B cell (primary cell): ENCODE measurements at places on chromosomes 3 and 15. TPM values are rescaled to one million over a fixed set of nuclear protein-coding genes. Genes with fewer than 3 reads are reported as not detected.

LRRN1 gene
- polyA plus RNA-seq = 0.27 and 1.1 TPM in 2 replicates

DNA sequence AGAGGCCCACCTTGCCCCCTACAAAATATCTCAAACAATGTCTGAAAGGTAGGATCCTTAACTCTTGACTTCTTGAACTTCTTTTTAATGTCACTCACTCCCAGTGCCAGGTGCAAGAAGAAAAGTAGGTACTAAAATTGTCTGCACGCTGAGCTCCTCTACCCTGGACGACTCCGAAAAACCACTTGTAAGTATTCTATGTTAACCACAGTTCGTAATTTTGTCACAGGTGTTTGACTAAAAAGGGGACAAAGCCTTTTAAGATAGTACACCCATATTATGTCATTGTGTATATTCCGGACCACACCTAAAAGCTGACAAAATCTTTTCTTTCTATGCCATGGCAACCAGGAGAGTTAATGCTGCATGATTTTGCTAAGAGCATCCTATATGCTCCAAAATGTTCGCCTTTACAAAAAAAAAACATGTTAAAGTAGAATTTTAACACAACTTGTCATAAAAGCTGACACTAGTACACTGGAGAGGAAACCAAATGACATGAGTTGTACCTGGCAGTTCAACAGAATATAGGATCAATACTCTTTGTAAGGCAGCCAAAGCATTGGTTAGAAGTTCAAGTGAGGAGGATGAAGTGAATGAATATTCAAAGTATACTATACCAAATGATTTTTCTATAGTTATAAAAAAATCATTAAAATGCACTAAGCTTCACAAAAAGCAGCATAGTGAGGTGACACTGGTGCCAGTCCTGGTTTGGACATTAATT lies 210.5 kb downstream of the FOXP1 start:
- peaks cover 38% of the 10 kb centered on the region for H3K4me1 ChIP-seq
- H3K36me3 ChIP-seq = no peaks in the 10 kb centered on the region
- H3K4me3 ChIP-seq = no peak overlapping the region
- H3K27ac ChIP-seq = no peak overlapping the region
- H3K27me3 ChIP-seq = no peaks in the 10 kb centered on the region

- no peak overlapping the region for H3K4me3 ChIP-seq
- H3K27ac ChIP-seq = no peak overlapping the region
- no peaks in the 10 kb centered on the region for H3K27me3 ChIP-seq
- no peak for DNase-seq
Observed at GRCh38 chr3:13214847-13215472, 141.7 kb upstream of the IQSEC1 start.

GRCh38 chr3:82055792-82056191 lies 294.3 kb upstream of the GBE1 start:
- H3K27me3 ChIP-seq = no peaks in the 10 kb centered on the region
- no peaks in the 10 kb centered on the region for H3K36me3 ChIP-seq
- no peak overlapping the region for H3K4me3 ChIP-seq
- no peak for DNase-seq
- no peak overlapping the region for H3K27ac ChIP-seq

SPTSSB gene
- polyA plus RNA-seq = not detected in 2 replicates

DNA sequence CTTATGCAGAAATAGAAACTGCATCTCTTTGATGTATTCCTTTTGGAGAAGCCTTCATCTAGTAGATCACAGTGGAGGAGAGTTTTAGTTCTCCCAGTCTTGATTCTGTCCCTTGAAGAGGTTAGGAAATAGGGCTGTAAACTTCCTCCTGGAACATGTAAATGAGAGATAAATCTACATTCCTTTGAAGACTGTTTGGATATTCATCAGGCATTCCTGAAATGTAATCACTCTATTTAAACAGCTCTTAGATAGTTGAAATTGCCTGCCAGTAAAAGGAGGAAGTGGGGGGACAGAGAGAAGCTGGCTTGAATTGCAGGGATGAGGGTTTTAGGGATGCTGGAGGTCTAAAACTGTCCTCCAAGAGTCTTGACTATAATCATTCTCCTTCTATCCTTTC lies 254.3 kb upstream of the LRRC3B start:
- no peaks in the 10 kb centered on the region for H3K27me3 ChIP-seq
- H3K4me1 ChIP-seq = no peaks in the 10 kb centered on the region
- no peak overlapping the region for H3K4me3 ChIP-seq
- H3K36me3 ChIP-seq = no peaks in the 10 kb centered on the region
- DNase-seq = no peak

DNASE1L3 gene
- polyA plus RNA-seq = 0.66 and 2.6 TPM in 2 replicates

PRR20G gene
- not detected in 2 replicates for polyA plus RNA-seq

- no peak overlapping the region for H3K4me3 ChIP-seq
- no peaks in the 10 kb centered on the region for H3K27me3 ChIP-seq
- H3K27ac ChIP-seq = no peak overlapping the region
- no peak for DNase-seq
- peaks cover 5% of the 10 kb centered on the region for H3K36me3 ChIP-seq
- no peaks in the 10 kb centered on the region for H3K4me1 ChIP-seq
Observed at GRCh38 chr15:101049856-101050622, 130.9 kb downstream of the LRRK1 start.

GRCh38 chr3:88075497-88075896 lies 16.4 kb downstream of the ZNF654 start:
- H3K27ac ChIP-seq = no peak overlapping the region
- no peak overlapping the region for H3K4me3 ChIP-seq
- no peak for DNase-seq
- no peaks in the 10 kb centered on the region for H3K4me1 ChIP-seq

DNA sequence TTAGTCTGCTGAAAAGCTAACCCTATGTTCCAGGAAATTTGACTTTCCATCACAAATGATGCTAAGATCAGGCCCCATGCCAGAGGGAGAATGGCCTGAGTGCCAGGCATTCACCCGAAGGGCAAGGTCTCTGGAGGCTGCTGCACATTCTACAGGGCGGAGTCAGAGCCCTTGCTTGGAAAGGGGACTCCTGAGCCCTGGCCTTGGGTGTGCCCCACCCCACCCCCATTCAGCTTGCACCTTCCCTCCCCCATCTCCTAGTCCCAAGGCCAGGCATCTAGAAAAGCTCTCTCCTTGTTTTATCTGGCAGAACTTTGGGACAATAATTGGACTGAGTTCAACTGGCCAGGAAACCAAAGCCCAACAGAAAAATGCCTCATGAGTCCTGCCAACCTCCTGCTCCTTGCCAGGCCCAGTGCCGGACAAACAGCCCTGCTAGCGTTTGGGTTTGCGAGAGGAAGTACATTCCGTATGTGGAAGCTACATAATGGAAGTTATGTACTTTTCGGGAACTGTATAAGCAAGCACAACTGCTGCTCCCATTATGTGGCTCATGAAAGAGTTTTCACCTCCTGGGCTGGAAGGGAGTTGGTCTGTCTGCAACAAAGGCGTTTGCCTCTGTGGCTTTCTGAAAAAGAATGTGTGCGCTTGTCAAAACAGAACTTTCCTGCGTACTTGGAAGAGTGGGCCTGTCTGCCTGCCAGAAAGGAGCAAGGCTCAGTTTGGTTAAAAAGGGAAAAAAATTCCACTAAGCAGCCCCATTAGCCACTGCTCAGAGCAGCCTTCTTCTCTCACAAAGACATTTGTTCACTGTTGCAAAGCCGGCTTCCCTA lies 321.5 kb upstream of the CTNNB1 start:
- no peak for DNase-seq
- H3K4me1 ChIP-seq = no peaks in the 10 kb centered on the region
- no peak overlapping the region for H3K4me3 ChIP-seq
- H3K36me3 ChIP-seq = no peaks in the 10 kb centered on the region
- no peak overlapping the region for H3K27ac ChIP-seq

- no peaks in the 10 kb centered on the region for H3K27me3 ChIP-seq
- H3K36me3 ChIP-seq = no peaks in the 10 kb centered on the region
- no peak overlapping the region for H3K27ac ChIP-seq
- H3K4me1 ChIP-seq = peaks cover 8% of the 10 kb centered on the region
- no peak overlapping the region for H3K4me3 ChIP-seq
Observed at GRCh38 chr15:69786136-69786701, 311.5 kb downstream of the TLE3 start.

- H3K4me1 ChIP-seq = peaks cover 7% of the 10 kb centered on the region
- H3K27me3 ChIP-seq = no peaks in the 10 kb centered on the region
- DNase-seq = no peak
- no peak overlapping the region for H3K4me3 ChIP-seq
Observed at GRCh38 chr3:149529099-149529498, 54.6 kb downstream of the TM4SF4 start.

GRCh38 chr15:25939122-25939521 lies 76.0 kb upstream of the ATP10A start:
- H3K27ac ChIP-seq = peak overlapping the region; percentile 28
- peaks cover 29% of the 10 kb centered on the region for H3K4me1 ChIP-seq

DNA sequence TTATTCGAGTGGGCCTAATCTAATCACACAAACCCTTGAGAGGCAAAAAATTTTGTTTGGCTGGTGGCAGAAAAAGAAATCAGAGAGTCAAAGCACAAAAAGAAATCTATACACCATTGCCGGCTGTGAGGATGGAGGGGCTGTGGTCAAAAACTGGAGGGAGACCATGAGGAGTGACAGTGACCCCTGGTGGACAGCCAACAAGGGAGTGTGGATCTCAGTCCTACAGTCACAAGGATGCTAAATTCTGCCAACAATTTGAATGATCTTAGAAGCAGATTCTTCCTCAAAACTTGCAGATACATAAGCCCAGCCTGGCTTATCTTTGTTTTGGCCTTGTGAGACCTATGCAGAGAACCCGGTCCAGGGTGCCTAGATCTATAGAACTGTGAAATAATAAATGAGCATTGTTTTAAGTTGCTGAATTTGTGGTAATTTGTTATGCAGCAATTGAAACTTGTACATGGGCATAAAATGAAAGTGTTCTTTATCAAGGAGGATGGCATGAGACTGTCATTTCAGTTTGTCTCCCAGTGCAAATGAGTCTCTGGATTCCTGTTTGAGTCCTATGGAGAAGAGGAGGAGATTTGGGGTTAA lies 103.0 kb upstream of the ARHGEF26 start:
- DNase-seq = peak; percentile 10
- no peaks in the 10 kb centered on the region for H3K27me3 ChIP-seq
- H3K4me3 ChIP-seq = no peak overlapping the region
- H3K27ac ChIP-seq = no peak overlapping the region
- no peaks in the 10 kb centered on the region for H3K4me1 ChIP-seq

INKA1 gene
- 15.5 and 24.0 TPM in 2 replicates for polyA plus RNA-seq

DNA sequence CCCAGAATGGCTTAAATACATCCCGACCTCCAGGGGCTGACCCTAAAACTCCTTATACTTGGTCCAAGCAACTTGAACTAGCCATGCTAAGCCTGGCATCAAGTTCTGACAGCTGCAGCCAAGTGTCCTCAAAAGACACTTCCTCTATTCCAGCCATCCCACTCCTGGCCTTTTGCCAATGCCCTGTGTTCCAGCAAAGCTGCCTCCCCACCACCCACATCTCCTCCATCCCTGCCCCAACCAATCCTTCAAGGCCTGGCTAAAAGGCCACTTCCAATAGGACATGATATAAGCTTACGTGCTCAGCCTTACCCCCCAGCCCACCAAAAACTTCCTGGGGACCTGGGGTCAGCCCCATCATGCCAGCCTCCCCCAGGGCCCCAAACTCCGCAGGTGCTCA lies 40.9 kb downstream of the SEMA3G start:
- peaks cover 6% of the 10 kb centered on the region for H3K4me1 ChIP-seq
- DNase-seq = no peak
- H3K27me3 ChIP-seq = no peaks in the 10 kb centered on the region
- H3K27ac ChIP-seq = no peak overlapping the region
- no peak overlapping the region for H3K4me3 ChIP-seq

- no peaks in the 10 kb centered on the region for H3K27me3 ChIP-seq
- no peak overlapping the region for H3K27ac ChIP-seq
- H3K36me3 ChIP-seq = no peaks in the 10 kb centered on the region
- H3K4me3 ChIP-seq = no peak overlapping the region
- no peak for DNase-seq
Observed at GRCh38 chr3:60365360-60365759, 885.9 kb downstream of the FHIT start.

DNA sequence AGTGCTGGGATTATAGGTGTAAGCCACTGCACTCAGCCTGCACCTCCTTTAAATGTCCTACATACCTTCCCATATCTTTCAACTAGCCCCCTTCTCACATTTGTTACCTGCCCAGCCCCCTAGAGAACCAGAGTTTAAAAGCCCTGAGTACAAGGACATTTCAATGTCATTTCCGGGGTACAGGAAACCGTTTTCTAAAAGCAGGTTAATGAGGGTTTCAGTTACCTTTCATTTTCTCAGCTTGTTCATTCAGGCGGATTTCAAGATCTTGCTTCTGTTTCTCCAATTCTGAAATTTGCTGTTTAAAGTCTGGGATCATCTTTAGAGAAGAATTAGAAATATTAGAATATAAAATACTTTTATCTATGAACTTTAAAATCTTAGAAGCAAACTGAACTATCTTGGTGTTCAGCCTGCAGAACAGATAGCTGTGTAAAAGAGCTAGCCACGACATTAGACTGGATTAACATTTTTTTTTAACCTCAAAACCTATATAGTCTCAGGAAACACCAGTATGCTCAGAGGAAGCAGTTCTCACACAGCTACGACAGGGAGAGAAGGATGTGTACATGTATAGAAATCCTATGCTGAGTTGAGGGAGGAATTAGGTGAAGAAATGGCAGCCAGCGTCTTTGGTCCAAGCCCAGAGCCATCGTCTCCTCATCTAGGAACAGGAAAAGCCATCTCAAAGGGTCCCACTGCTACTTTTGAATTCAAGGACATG lies 29.9 kb upstream of the GNB5 start:
- no peaks in the 10 kb centered on the region for H3K36me3 ChIP-seq
- H3K27me3 ChIP-seq = no peaks in the 10 kb centered on the region
- peaks cover 33% of the 10 kb centered on the region for H3K4me1 ChIP-seq
- peak overlapping the region; percentile 59 for H3K4me3 ChIP-seq
- H3K27ac ChIP-seq = peak overlapping the region; percentile 90

GRCh38 chr3:177057768-177058167 lies 139.5 kb downstream of the TBL1XR1 start:
- H3K4me3 ChIP-seq = no peak overlapping the region
- peaks cover 8% of the 10 kb centered on the region for H3K4me1 ChIP-seq
- H3K27ac ChIP-seq = peak overlapping the region; percentile 21
- DNase-seq = peak; percentile 42

DNA sequence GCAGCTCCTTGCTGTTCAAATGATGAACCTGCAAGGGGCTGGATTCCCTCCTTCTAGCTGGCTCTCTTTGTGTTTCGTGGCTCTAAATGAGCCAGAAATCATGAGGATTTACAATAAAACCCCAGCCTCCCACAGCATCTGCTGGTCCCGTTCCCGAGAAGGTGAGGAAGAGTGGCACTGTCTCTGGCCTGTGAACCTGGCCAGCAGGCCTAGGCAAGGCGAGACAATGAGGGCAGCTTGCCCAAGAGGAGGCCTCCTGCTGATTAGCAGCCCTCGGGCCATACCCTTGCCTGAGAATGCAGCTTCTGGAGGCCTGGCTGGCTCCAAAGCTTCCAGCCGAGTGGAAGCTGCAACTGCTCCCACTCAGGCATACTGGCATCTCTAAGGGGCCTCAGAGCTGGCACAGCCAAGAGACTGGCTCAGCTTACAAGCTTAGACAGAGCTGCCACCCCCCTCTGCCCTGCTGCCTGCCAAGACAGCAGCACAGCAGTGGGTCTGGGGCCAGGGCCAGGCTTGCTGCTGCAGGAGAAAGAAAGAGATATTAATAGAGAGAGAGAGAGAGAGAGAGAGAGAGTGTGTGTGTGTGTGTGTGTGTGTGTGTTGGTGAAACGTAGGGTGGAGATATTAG lies 76.5 kb downstream of the HMG20A start:
- no peak overlapping the region for H3K4me3 ChIP-seq
- no peak for DNase-seq
- peaks cover 27% of the 10 kb centered on the region for H3K4me1 ChIP-seq
- no peaks in the 10 kb centered on the region for H3K27me3 ChIP-seq

- H3K4me3 ChIP-seq = no peak overlapping the region
- H3K27ac ChIP-seq = no peak overlapping the region
- peaks cover 37% of the 10 kb centered on the region for H3K4me1 ChIP-seq
- no peaks in the 10 kb centered on the region for H3K27me3 ChIP-seq
Observed at GRCh38 chr3:194001728-194002459, 134.1 kb upstream of the HES1 start.

FNDC3B gene
- 1.2 and 1.8 TPM in 2 replicates for polyA plus RNA-seq
